ENCODE measurements at places on chromosomes 7 and 10.

GRCh38 chr7:15581352-15581951 is 19.6 kb upstream of the AGMO start:
- no peak for DNase-seq

DNA sequence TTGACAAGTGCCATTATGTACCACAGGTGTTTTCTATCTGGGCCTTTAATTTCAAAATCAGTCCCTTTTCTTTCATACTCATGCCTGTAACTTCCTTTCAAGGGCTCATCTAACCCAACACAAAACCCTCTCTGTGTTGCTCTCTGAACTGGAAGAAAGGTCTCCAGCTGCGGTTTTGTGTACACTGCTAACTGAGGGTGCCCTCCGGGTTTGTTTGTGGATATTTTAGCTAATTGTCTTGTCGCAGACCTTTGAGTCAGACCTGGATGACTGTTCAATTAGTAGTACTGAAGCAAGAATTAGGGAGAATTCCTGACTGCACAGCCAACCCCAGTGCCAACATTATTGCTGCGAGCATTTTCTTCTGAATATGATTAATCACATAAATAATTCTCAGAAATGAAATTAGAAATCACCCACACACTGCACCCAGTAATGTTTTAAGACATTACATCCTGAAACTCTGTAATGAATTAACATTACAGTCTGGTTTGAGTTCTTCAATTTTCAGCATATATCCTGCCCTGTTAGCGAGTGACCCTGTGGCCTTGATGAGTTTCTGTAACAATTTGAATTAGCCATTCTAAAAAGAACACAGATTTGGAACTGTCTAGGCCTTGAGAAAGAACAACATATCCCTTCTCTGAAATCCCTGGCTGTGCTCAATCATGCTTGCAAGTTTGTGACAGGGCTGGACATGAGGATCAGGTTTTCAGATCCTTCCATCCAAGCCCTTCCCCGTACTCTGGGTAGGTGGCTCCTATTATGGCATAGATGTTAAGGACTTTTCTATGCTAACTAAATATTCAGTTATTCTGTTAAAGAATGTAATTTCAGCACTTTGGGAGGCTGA is 460.1 kb downstream of the PLXDC2 start:
- no peak for DNase-seq

DNA sequence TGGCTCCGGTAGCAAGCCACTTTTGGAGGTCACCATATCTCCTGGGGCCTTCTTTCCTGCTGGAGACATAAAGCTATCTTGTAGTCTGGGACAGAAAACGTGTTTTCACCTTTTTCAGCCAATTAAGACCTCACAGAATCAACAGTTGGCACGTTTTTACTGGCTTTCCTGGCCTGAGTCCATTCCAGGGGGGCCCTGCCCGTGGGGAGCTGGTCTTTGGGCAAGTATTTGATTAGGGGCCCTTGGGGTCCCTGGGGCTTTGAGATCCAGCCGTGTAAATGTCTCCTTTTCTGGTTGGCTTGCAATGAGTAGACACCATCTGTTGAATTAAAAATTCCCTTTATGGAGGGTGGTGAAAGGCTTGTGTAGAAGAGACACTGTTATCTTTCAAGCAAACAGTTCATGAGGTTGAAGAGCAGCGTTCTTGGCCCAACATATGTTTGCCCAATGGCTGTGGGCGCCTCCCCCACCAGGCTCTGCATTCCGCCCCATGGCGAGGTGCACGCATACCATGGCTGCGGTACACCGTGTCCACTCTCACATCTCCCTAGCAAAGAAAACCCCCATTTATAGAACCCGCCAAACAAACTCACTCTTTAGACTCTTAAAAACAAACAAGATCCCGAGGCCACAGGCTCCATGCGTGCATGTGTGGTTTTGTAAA is 593.2 kb downstream of the LRMDA start:
- no peak for DNase-seq

GRCh38 chr7:66928388-66928787 is 7.4 kb downstream of the TMEM248 start:
- no peak for DNase-seq

GRCh38 chr10:11148142-11149028 is 130.7 kb downstream of the CELF2 start:
- DNase-seq, result no peak

DNA sequence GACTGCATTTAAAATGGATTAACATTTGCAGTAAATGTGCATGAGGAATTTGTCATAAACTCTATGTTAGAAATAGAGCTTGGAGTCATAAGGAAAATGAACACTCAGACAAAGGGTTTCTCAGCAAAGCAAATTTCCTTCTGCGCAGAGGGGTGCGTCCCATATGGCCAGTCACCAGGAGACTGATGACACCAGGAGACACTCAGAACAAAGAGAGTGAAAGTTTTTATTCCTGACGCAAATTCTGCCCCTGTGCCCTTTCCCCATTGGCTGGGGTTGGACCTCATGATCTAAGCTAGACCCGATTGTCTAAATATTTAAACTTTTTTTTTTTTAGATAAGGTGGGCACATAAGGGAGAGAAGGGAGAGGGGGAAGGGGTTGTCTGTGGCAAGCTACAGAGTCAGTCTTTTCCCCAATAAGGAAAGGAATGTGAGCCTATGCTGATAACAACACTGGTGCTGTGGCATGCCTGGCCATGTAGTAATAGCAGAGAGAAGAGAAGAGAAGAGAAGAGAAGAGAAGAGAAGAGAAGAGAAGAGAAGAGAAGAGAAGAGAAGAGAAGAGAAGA is 202.0 kb downstream of the POM121L12 start:
- DNase-seq, result no peak

DNA sequence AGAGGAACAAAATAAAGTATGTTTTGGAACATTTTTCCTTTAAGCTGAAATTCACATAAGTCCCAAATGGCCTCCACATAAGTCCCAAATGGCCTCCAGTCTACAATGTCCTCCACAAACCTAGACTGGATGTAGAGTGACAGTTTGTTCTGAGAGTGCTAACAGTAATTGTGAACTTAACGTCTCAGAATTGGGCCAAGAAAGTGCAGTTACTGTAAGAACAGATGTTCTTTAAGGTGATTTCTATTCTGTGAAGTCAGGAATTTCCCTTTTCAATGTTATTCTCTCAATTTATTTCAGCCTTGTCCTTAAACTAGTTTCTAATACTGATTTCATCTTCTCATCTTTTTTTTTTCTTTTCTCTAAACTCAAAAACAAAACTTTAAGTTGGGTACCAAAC is 188.7 kb upstream of the SEMA3E start:
- DNase-seq, result no peak

- peak; percentile 98 for DNase-seq
These were observed 63.9 kb downstream of the TMEM209 start for GRCh38 chr7:130141161-130141883.

GRCh38 chr7:116521046-116521664 is 3.7 kb upstream of the CAV1 start:
- no peak for DNase-seq

DNA sequence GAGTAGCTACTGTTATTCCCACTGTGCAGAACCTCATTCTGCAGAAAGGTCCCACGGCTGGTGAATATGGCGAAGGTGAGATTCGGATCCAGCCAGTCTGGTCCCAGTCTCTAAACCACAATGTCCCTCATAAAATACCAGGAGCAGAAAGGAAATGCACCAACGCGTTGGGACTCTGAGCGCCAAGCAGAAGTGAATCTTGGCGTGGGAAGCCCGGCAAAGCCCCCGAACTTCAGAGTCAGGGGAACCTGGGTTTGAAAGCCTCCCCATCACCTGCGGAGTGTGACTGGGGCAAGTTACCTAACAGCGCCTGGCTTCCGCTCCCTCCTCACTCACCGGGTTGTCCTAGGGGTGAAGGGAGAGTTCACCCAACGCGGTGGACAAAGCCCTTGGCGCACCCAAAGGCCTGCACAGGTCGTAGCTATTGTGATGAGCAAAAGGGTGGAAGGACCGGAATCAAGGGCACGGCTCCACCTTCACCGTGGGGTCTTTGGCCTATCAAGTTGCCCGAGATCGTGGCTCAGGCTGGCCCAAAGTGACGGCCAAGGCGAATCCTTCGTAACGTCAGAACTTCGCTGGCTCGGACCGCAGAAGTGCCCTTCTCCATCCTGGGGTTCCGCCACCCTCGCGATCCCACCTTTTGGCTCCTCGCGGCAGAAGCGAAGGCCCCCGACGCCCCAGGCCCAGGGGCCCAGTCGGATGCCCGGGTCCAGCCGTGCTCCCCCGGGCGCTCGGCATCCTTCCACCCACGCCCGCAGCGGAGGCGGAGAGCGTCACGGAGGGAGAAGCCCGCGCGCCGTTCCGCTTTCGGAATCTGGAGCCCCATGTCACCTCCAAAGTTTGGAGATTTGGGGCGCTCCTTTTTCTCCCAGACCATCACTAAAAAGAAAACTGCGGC is 811 bp downstream of the RGS10 start:
- peak; percentile 32 for DNase-seq

GRCh38 chr10:13617116-13617515 is 30.4 kb downstream of the PRPF18 start:
- no peak for DNase-seq

- no peak for DNase-seq
These were observed 550.8 kb downstream of the IPMK start for GRCh38 chr10:57716884-57717283.

- peak; percentile 32 for DNase-seq
These were observed 101.9 kb downstream of the COL28A1 start for GRCh38 chr7:7433811-7434210.

DNA sequence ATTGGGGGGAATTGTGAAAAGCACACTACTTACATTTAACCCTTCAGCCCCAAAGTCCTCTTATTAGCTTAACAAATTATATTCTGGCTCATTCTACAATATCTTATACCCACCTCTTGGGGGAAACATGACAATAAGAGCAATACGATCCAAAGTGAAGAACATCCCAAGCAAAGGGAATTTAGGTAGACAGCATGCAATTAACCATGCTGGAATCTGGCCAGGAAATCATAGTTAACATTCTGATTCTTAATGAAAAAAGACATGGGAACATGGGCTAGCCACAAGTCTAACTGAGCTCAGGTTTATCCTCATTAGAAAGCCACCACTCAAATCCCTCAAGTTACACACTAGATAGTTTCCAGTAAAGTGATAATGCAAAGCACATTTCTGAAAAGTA is 241.9 kb upstream of the SLC26A5 start:
- no peak for DNase-seq
